ENCODE measurements at places on chromosomes 16 and 17.

GRCh38 chr17:47942568-47942967 lies 1.2 kb downstream of the PNPO start:
- no peak for DNase-seq

DNA sequence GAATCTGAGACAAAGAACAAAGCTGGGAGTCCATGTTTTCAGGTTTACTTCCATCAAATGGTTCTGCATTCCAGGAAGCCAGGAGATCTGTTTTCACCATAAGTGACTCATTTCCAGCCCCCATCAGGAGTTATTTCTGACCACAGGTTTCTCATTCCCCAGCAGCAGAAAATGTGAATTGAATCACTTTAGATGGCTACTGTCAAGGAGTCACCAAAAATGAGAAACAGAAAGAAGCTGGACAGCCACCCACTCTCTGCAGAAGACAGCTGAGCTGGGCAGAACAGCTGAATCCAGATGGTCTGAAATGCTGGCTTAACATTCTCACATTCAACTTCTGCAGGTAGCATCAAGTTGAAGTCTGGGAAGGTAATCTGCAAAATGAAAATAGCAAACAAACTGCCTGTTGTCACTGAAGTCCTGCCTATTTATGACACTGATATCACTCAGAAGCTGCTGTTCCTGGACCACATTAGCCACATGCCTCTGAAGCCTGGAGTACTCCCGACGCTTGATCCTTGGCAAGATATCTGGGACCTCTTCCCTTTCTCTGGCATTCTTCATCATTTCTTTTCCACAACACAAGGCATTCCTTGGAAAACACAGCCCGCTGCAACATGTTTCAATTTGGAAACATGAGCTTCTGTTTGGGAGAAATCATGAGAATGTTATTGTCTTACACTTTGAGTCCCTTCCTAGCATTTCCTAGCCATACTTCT lies 15.3 kb downstream of the CCL11 start:
- no peak for DNase-seq

DNA sequence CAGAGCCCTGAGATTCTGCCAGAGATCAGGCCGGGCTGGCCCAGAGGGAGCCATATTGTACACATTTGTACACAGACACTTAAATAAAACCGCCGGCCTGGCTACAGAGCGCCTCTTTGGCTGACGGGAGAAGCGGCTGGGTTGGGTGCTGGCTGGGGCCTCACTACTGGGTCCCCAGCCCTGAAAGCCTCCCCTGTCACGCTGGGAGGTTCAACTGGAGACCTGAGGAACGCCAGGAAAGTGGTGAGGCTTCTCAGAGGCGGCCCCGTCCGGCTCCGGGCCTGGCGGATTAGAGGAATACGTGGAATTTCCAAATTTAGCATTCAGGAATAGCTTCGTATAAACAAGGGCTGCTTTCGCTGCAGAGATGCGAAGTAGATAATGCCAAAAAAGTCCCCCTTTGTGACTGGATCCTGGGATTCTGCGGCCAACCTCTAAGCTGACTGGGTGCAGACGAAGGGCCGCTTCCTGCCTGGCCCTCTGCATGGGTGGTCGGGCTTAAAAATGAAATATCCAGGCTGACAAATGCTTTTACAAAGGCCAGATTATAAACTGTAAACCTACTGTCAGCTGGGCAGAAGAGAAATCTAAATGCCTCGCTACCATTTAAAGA lies 252.4 kb downstream of the IRF8 start:
- DNase-seq, result no peak

DNA sequence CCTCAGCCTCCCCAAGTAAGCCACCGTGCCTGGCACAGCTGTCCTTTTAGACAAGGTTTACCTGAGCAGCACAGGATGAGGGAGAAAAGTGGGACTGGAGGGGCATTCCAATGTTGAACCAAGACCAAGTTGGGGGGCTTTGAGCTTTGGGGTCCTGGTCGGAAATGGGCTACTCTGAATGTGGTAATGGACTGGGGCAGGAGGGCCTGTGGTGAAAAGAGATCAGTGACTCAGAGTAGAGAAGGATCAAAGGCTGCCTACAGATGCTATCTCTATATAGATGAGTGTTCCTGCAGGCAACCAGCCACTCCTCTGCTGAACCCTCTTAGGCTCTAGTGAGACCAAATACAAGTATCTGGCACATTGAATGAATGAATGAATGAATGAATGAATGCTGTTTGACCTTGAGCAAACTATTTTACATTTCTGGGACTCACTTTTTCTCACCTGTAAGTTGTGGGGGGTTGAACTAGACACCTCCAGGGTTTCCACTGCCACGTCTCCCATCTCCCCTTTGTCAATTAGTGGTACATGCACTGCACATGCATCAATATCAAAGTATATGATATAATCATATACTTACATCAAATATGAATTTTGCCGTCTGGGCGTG lies 26.3 kb upstream of the ETV4 start:
- DNase-seq, result no peak

GRCh38 chr17:75124041-75124818 lies 7.3 kb downstream of the NT5C start:
- no peak for DNase-seq

DNA sequence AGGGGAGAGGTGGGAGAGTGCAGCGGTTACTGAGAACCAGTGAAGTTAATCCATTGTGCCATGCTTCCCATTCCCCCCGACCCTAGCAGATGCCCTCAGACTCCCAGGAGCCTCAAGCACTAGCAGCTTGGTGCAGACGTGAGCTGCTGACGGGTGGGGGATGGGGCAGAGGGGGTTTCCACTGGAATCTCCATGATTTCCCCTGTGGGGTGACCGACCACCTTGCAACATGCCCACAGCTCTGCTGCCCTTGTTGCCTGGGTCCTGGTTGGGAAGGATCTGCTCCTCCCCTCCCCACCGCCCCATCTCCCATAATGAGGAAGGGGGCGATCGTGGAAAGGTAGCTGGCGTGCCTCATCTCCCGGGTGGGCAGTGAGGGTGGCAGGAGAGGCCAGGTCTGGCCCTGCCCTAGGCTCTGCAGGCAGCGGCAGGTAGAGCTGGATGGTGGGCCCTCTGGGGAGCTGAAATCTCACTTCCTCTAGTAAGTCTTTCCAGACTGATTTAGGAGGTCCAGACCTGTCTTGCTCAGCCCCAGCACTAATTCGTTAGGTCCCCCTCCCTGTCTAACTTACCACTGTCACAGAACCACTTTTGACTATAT lies 9.6 kb downstream of the FLOT2 start:
- DNase-seq, result no peak

GRCh38 chr16:15601212-15601879 lies 41.6 kb downstream of the MARF1 start:
- DNase-seq, result no peak

DNA sequence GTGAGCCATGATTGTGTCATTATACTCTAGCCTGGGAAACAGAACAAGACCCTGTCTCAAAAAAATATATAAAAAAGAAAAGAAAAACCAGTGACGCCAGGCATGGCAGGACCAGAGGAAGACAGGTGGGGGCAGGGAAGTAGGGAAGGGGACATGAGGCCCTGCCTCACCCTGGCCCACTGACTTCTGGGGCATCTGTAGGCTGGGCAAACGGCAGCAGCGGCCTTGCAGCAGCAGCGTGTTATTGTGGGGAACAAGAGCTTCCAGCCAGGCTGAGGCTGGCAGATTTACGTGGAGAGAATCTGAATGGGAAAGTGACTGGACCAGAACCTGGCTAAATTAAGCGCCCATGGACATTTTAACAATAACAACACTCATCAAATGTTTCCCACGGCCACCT lies 19.4 kb downstream of the CMTM4 start:
- no peak for DNase-seq

- peak; percentile 35 for DNase-seq
Measured at GRCh38 chr16:64416216-64417005, 705.5 kb downstream of the CDH11 start.

DNA sequence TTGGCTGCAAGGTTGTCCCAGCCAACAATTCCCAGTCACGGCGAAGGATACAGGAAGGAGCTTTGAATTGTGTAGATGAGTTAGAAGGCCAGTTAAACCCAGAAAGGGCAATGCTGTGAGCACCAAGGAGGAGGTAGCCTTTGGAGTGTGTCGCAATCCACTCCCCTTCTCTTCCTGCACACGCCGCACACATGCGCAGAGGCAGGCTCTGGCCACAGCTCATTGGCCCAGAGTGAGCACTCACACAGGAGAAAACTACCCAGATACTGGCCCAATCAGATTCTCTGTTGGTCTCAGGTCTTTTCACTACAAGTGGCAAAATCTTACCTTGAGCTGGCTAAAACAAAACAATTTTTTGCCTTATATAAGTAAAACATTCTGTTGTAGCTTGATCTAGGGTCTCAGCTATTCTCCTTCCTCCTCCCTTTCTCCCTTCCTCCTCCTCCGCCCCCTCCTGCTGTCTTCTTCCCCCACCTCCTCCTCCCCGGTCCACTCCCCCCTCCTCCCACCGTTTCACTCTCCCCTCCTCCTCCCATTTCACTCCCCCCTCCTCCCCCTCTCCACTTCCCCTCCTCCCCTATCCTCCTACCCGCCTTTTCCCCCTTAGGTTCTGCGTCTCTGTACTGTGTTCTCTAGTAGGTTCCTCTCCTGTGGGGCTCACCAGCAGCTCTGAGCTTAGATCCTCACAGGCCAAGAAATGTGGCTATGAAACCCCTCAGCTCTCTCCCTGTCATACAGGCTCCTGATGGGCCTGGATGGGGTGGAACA lies 344.9 kb downstream of the CPPED1 start:
- DNase-seq, result no peak

- DNase-seq, result no peak
Measured at GRCh38 chr16:57071831-57072582, 20.4 kb upstream of the CPNE2 start.

DNA sequence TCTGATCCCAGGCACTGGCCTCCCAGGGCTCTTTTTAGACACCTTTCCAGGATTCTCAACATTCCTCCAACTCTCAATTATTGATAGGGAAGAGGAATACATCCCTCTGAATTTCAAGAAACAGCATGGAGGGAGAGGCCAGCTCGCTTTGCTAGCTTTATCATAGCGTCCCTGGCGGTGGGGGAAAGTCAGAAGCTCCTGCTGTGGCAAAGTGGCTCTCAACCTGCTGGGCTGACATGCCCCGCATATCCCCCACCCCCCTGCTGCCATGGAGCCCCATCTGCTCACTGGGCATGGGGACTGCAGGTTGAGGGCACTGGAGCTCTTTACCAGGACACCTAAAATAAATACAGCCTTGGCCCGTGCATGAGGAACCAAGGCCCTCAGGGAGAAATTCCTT lies 140.3 kb downstream of the SLC39A11 start:
- DNase-seq, result no peak

DNA sequence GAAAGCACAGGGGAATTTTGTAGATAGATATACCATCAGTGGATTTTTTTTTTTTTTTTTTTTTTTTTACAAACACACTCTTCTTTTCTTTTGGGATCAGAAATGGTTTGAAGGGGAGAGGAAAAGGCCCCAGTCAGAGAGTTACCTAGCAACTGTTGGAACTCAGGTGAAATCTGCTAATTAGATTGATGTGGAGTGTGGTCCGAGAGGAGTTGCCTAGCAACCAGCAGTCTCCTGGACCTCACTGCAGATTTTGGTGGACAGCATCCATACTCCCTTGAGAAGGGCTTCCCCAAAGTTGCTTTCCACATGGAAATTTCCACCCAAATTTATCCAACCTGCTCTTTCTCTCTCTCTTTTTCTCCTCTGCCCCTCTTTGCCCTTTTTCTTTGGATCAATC lies 165.4 kb downstream of the UTP18 start:
- DNase-seq, result no peak

DNA sequence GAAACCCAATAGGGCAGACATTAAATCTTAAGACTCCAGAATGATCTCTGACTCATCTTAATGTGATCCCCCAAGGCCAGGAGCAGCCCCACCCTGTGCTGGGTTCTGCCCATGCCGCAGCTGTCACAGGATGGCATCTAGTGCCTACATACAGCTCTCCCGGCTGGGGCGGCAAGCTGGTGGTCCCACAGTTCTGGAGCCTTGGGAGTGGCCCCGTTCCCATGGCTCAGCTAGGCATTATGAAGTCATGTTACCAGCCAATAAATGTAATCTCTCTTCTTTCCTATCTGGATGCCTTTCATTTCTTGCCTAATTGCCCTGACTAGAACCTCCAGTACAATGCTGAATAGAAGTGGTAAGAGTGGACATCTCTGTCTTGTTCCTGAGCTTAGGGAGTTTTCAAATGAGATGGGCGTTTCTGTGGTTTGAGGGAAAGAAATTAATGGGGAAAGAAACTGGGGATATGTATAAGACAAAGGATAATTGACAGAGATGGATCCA lies 95.7 kb upstream of the DNAH17 start:
- no peak for DNase-seq

DNA sequence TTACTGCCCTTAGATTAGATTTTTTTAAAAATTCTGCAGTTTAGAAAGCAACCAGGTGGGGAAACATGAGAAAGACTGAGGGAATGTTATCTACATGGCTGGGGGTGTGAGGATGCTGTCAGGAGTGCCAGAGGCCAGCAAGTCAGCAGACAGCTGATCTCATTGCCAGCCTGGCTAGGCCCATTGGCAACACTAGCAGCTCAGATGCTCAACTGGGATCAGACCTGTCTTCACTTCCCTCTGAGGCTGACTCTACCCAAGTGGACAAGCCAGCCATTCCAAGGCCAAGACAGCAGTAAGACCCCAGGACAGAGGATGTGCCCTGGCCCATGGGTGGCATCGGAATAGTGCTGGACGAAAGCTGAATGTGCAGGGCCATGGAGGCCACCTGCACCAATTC lies 96.2 kb downstream of the TMEM132E start:
- no peak for DNase-seq

GRCh38 chr16:81445966-81446906 lies 1.6 kb downstream of the CMIP start:
- no peak for DNase-seq

- DNase-seq, result no peak
Measured at GRCh38 chr16:53792161-53792951, 88.4 kb downstream of the FTO start.

DNA sequence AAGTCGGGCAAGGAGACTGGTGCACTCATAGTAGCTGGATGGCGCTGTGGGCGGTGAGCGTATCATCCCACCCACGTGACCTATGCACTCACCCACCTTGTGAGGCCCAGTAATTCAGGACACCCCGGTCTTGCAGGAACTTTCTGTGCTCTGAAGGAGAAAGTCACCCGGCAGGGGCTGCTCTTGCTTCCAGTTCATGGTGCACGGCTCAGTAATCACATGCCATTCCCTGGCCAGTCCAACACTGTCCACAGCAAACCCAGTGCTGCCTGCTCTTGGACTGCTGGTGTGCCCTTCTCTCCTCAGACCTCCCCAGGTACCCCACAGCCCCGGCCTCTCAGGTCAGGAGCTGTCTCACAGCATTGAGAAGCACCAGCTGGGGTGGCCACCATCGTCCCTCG lies 16.4 kb upstream of the RHBDF2 start:
- no peak for DNase-seq

- no peak for DNase-seq
Measured at GRCh38 chr17:29787995-29788394, 142.0 kb downstream of the SSH2 start.

DNA sequence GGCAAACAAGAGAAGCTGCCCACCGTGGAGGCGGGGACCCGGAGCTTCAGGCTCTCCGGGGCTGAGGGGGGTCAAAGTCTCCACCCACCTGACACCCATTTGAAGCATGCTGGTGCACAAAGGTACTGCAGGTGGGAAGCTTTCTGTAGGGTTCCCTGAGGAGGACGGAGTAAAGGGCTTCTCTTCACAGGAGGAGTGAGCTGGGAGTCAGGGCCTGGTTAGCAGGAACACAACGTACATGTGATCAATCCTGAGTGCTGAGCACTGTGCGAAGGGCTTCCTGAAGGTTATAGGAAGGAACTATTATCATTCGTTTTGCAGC lies 252.9 kb upstream of the RPL38 start:
- DNase-seq, result no peak
